ENCODE measurements at places on chromosomes 1 and 21. TPM values are rescaled to one million over a fixed set of nuclear protein-coding genes. Genes with fewer than 3 reads are reported as not detected.
A peak's percentile ranks its signal among the peaks of the same experiment; 100 is the strongest.

The ZBTB8A gene
- total RNA-seq: 6.6 TPM

The ACTA1 gene
- not detected for total RNA-seq

DNA sequence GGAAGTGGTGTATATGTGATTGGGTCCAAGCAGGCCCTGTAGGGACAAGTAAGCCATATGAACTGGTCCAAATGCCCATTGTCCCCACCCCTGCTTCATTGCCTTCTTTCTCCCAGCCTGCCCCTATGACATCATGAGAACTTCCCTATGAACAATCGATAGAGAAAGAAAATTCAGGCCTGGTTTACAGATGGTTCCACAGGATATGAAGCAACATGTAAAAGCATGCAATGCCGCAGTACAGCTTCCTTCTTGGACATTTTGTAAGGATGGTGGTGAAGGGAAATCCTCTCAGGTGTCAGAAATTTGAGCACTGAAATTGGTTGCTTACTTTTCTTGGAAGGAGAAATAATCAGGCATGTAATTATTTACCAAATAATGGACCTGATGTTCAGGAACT lies 581.7 kb downstream of the MRPL39 start:
- no peak for DNase-seq

- peak; percentile 60 for DNase-seq
Measured at GRCh38 chr1:235093013-235093695, 35.5 kb downstream of the TOMM20 start.

GRCh38 chr1:244735404-244735803 lies 82.5 kb downstream of the DESI2 start:
- no peak for DNase-seq

- no peak for DNase-seq
Measured at GRCh38 chr1:89702520-89703045, 69.7 kb downstream of the LRRC8C start.

DNA sequence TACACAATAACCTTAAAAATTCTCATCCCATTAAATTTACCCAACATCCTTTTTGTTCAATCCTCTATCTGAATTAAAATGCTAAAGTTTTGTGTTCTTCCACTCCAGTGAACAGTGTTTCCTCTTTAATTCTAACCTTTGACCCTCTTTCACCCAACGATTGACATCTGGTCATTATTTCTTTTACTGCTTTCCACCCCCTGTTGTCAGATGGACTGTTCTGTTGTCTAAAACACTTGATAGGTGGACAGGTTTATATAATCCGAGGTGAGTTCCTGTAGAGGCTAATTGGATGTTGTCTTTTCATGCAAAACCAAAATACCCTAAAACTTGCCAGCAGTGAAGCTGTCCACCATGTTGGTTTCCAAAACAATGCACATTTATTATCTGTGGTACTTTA lies 73.4 kb upstream of the SERTAD4 start:
- DNase-seq: no peak
